Daoy (cell line): ENCODE measurements at places on chromosomes 1 and 21.

DNA sequence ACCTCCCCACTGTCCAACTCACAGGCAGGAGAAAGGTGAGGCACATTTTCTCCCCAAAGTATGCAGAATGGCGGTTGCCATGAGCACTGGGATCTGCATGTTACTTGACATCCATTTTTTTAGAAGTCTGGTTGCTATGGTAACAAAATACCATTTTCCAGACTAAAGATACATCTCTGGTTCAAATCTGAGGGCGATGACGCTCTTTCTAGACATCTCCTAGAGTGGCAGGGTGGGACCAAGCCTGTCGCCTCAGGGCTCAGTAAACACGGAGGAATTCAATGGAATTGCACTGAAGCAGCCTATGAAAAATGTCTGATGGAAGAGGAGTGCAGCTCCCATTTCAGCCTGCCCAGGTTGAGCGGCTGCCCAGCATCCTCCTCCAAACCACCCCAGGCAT is 21.5 kb upstream of the FAM43B start:
- no peak for DNase-seq

DNA sequence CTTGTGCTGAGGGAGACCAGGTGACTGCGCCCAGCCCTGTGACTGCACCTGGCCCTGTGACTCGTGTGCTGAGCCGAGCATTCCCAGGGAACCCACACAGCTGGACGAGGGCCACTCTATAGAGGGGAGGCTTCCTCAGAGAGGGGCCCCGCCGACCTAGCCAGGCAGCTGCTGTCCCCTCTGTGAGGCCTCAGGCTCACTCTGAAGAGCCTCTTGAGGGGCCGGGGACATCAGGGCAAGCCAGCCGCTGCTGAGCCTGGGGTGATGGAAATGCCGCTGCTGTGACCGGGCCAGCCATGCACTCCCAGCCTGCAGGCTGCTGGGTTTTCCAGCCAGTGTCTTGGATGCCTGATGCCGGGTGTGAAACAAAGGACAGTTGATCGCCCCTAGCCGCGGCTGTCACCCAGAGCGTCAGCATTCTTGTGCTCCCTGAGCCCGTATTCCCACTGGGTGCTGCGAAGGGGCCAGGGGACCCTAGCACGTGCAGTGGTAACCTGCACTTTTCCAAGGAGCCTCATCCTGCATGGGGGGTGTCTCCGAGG is 17.5 kb downstream of the PFKL start:
- no peak for DNase-seq

GRCh38 chr1:232263452-232263851 is 366.5 kb downstream of the SIPA1L2 start:
- DNase-seq, result no peak

GRCh38 chr1:210978974-210979354 is 155.0 kb downstream of the KCNH1 start:
- DNase-seq, result no peak

DNA sequence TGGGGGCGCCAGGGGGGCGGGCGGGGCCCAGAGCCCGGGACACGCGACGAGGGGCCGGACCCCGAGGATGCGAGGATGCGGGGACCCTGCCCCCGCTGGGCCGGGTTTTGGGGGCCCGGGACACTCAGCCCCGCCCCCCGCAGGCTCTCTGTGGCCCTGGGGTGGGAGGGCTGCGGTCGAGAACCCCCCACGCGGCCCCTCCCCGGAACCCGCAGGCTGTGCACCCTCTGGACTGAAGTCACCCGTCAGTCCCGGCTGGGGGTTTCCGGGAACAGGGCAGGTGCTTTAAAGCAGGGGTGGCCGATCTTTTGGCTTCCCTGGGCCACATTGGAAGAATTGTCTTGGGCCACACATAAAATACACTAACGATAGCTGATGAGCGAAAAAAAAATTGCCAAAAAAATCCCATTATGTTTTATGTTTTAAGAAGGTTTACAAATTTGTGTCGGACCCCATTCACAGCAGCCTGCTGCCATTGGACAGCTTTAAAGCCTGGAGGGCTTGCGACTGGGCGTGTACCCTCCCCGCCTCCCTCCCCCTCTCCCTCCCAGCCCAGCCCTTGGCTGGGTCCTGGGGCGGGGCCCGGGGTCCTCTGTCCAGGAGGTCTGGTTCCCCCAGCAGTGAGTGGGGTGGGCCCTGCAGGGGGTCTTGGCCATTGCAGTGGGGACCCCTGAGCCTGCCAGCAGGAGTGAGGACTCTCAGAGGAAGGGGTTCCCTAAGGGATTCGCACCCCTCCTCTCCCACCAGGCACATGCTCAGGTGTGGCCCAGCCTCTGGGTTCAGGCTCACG is 21.6 kb upstream of the C1orf159 start:
- DNase-seq, result no peak

GRCh38 chr1:36486439-36487335 is 4.0 kb upstream of the CSF3R start:
- DNase-seq, result no peak

GRCh38 chr1:230375147-230375546 is 51.0 kb downstream of the PGBD5 start:
- DNase-seq, result no peak

DNA sequence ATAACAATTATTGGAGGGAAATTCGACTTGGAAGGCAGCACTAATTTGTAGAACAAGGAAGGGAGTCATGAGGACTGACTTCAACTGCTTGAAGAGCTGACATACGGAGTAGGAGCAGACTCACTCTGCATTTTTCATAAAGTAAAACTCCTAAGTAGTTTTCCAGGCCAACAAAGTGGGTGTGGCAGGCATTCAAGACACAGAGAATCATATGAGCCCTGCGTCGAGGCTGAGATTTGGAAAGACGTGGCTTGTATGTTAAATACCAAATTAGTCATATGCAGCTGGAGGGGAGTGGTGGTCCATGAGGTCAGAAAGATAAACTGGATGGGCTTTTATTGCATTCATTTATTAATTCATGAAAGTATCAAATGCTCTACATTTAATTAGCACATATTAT is 255.7 kb upstream of the JUN start:
- DNase-seq, result no peak

DNA sequence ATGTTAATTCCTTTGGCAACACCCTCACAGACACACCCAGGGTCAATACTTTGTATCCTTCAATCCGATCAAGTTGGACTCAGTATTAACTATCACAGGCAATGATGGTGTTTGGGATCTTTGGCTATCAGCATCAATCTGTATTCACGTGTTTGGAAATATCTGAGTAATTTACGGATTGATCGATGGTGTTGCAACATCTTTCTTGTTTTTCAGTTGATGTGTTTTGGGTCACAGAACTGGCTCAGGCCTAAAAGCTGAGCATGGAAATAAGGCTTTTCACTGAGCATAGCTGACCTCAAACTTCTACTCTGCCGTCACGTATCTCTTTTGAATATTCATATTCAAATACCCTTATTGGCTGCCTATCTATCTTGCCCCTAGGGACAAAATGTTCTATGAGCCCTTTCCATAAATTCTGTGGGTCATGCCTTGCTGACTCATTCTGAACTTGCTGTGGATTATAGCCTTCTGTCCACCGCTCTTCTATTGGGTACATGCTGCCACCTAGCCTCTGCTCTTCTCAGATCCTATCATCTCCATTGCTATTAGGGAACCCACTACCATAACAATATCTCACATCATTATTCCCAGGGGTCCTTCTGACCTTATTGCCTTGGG is 156.0 kb downstream of the PDE4B start:
- DNase-seq, result peak; percentile 50

DNA sequence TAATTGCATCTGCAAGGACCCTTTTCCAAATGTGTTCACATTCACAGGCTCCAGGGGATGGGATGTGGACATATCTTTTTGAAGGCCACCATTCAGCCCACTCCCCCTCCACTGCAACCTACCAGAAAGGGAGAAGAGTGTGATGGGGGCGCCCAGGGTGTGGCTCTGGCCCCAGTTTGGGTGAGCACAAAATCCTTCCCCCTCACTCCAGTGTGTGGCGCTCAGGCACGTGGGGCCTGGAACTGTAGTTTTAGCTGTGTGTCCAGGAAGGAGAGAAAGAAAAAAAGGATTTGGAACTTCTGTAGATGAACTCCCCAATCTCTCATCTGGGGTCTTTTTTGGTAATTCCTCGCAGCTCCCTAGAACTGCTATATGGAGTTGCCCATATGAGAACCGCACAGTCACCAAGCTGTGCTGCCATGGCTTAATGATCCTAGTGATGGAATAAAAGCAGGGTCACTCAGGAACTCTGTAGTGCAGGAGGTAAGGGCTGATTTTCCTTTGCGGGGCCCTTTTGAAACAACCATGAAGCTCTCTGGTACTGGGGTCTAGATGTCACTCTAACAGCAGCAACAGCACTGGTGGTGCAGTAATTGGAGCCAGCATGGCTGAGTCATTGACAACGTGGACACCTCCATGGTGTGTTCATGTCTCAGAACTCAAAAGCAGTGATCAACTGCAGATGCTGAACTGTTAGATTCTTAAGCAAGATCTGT is 17.0 kb downstream of the AGT start:
- no peak for DNase-seq

DNA sequence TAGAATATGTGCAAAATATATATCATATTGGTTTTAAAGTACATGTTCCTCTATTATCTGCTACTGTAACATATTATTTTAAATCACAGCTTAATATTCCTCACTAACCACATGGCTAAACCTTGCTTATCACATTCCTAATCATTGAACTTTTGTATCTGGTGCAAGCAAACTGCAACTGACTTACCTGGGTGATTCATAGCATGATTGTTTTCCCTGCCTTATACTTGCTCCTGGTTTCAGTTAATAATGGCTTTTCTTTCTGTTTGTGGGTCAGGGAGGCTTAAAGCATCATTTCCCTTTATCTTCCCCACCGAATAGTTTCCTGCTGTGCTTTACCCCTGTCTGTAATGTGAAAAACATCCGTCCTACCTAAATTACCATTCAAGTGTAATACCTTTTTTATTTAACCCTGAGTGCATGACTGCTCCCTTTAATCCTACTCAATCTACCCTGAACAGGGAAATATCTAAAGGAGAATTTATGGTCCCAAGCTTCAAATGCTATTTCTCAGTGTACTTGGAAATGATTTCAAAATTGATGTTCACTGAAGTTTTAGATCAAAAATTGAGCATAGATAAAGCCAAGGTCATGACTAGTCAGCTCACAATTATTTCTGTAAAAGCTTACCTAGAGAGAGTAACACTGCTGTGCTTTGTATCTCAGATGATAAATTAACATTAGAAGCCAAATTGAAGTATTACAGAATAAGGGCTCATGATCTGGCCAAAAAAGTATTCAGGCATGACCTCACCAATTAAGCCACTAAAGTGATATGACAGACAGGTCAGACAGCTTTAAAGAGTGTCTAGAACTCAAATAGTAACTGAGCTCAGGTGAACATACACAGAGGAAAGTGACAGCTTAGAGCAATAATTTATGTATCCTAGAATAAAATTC is 507.1 kb downstream of the BRINP3 start:
- DNase-seq, result no peak

- DNase-seq, result no peak
Observed at GRCh38 chr1:76503100-76503499, 364.2 kb upstream of the ST6GALNAC5 start.

DNA sequence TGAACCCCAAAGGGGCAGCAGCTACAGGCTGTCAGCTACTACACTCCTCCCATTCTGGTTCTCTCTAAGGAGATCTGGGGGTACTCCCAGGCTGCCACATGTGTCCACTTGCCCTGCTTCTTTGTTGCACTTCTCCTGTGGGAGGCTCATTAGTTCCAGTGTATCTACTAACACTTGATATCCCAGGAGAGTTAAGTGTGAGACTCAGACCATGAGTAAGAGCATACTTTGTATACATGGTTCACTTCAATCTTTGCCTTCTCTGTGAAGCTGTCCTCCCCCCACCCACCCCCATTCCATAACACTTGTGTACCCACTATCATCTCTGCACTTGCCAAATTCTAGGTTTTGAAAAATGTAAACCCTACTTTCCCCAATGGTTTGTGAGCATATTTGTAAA is 34.9 kb upstream of the GADD45A start:
- DNase-seq, result no peak

DNA sequence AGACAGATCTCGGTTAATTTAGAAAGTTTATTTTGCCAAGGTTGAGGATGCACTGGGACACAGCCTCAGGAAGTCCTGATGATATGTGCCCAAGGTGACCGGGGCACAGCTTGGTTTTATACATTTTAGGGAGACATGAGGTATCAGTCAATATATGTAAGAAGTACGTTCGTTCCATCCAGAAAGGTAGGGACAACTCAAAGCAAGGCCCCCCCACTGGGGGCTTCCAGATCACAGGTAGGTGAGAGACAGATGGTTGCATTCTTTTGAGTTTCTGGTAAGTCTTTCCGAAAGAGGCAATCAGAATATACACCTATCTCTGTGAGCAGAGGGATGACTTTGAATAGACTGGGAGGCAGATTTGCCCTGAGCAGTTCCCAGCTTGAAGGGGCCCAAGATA is 60.4 kb upstream of the VTCN1 start:
- no peak for DNase-seq

GRCh38 chr1:233439721-233440120 is 112.2 kb downstream of the MAP3K21 start:
- DNase-seq, result no peak

DNA sequence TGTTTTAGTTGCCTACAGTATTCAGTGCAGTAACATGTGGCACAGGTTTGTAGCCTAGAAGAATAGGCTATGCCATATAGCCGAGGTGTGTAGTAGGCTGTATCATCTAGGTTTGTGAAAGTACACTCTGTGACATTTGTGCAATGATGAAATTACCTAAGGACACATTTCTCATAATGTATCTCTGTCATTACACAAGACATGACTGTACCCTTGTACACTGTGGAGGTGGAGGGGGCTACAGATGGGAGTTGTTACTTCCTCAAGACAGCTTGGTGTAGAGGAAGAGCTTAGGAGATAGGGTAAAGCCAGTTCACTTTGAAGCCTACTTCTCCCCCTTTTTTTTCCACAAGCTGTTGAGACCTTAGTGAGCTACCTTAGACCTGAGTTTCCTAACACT is 59.7 kb upstream of the RAVER2 start:
- DNase-seq, result no peak

GRCh38 chr1:52636721-52637695 is 4.0 kb downstream of the SHISAL2A start:
- peak; percentile 21 for DNase-seq

- DNase-seq, result no peak
Observed at GRCh38 chr1:240426051-240426450, 185.9 kb downstream of the GREM2 start.

DNA sequence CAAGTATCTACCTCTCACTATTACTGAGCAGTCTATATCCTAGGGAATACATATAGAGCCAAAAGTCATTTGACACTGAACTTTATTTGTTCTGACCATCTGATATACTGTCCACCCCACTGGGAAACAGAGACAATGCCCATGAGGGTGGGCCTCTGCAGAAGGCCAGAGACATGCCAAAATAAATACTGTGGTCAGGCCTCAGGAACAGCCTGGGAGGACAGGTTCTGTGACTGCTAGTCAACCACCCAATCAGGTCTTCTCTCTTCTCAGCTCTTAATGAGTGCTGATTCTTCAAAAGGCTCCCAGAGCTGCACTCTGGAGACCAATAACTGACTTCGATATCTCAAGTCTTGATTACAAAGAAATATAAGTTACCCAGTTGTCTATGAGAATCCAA is 5.5 kb upstream of the ANKRD35 start:
- peak; percentile 44 for DNase-seq

- DNase-seq, result peak; percentile 92
Observed at GRCh38 chr1:183915625-183916510, 110.9 kb downstream of the RGL1 start.

GRCh38 chr1:109977657-109978378 is 6.7 kb upstream of the AHCYL1 start:
- DNase-seq, result no peak
